ENCODE measurements at places on chromosomes 2 and 18.

- no peak for DNase-seq
These were observed 45.1 kb downstream of the WDFY1 start for GRCh38 chr2:223900066-223900465.

DNA sequence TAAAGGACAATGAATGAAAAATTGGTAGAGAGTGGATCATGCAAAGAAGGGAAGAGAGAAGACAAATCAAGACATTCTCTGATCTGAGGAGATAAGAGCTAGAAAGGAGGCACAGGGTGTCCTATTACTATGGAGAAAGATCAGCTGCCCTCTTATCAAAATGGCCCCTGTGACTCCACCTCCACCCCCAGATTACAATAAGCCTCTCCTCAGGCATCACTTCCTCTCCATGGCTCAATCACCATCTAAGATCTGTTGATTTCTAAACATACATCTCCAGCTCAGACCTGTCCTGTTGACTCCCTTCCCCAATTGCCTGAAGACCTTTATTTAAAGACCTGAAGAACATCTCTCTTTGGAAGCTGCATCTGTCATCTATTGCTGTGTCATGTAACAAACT, 43.2 kb downstream of the SP100 start:
- DNase-seq: no peak

DNA sequence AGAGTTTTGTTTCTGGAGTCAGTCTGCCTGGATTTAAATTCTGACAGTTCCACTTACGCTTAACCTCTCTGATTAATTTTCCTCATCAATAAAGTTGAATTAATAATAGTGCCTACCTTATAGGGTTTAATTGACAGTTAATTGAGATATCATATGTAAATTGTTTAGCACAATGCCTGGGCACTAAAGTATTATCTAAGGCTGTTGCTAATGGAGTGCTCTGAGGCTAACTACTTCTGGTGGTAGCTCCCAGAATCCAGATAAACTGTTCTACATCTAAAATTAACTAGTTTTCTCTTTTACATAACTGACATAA, 185.6 kb upstream of the STON1 start:
- DNase-seq: no peak

DNA sequence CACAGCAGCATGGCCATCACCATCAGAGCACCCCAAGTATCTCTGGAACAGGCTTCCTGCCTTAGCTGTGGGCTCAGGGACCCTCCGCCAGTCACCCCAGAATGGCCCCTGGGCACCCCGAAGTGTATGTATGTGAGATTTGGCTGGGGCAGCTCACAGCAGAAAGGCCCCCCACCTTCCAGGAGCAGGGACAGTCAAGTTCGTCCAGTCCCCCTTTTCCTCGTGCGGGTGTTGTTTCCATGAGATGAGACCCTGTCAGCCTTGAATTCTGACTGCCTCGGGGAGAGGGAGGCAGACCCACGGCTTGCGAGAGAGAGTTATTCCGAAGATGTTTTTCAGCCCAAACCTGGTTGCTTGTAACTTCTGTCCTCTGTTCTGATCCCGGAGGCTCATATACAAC, 290.9 kb upstream of the HDAC4 start:
- DNase-seq: peak; percentile 2
